ENCODE measurements at places on chromosomes 3 and 15. TPM values are rescaled to one million over a fixed set of nuclear protein-coding genes. Genes with fewer than 3 reads are reported as not detected.
A peak's percentile ranks its signal among the peaks of the same experiment; 100 is the strongest.

GRCh38 chr3:11212299-11212608 is 58.0 kb downstream of the HRH1 start:
- DNase-seq, result no peak

GRCh38 chr3:100260081-100260684 is 609 bp upstream of the TBC1D23 start:
- peak; percentile 73 for DNase-seq

ARGFX gene
- not detected for polyA plus RNA-seq

KLF15 gene
- polyA plus RNA-seq, result 13.4 TPM

GOLGA6D gene
- polyA plus RNA-seq, result 0.02 TPM
